Lung (tissue), 17 donors: ENCODE measurements at places on chromosomes 1 and 21.

DNA sequence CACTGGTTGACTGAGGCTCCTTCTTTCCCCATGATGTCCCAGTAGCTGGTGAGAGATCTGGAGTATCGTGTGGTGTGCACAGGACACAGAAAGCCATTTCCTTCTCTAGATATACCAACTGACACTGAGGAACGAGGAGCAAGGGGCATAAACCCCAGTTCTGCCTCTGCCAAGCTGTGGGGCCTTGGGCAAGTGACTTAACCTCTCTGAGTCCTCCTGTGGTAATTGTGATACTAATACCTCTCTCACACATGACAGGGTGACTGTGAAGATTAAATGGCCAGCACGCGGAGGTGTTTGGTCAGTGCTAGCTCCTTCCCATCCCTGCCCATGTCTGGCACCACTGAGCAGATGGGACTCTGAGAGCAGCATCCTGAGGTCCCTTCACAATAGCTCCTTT is 26.3 kb upstream of the TCEA3 start:
- DNase-seq = no peak

GRCh38 chr1:89295187-89295586 is 22.5 kb upstream of the GBP5 start:
- no peak for DNase-seq

DNA sequence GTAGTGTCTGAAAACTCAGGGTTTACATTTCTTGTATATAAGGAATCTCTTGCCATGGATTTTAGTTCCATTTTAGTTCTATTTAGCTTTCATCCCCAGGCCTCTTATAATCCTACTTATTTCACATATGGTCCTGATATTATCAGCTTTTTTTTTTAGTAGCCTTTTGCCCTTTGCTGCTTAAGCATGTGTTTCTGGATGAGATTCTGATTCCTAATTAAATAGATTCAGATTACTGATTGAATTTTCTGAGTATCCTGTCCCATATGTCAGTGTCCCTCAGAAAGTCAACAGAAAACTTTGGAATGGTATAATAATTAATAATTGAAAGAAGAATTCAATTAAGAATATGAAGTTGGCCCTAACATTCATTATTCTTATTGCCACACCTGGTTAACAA is 134.7 kb upstream of the HOOK1 start:
- DNase-seq = no peak

DNA sequence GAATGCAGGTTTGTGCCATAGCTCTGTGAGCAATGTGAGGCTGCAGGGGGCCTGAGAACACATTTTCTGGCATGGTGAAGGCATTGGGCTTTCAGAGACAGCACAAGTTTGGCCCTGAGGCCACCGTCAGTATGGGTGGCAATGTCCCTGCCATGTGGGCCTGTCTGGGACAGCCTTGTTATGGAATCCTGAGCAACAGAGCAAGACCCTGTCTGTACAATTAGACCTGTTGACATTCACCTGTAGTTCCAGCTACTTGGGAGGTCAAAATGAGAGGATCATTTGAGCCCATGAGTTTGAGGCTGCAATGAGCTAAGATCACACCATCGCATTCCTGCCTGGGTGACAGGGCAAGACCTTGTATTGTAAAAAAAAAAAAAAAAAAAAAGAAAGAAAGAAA is 35.6 kb downstream of the PRDM15 start:
- DNase-seq = no peak

- peak; percentile 34 for DNase-seq
Observed at GRCh38 chr1:89363638-89364536, at the start of gene GBP6. GBP6 (plus strand) TSS chr1:89364059; CDS start chr1:89368552, 4,493 bp downstream.

DNA sequence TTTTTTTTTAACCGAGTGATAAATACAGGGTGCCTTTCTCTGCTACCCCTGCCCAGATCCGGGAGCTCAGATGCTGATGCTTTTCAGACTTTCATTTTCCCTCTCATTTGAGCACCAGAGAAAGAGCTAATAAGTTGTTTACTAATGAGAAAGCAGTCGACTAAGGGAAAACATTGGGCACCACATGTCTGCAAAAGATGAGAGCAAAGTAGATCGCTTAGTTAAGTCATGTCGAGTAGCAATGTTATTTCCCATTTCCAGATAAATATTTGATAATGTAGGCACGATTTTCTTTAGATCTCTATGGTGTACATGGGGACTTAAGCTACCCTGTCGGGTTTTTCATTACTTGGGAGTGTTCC is 1.2 kb downstream of the PKN2 start:
- DNase-seq = no peak

- DNase-seq = no peak
Observed at GRCh38 chr1:152739841-152740240, 18.0 kb upstream of the KPRP start.

DNA sequence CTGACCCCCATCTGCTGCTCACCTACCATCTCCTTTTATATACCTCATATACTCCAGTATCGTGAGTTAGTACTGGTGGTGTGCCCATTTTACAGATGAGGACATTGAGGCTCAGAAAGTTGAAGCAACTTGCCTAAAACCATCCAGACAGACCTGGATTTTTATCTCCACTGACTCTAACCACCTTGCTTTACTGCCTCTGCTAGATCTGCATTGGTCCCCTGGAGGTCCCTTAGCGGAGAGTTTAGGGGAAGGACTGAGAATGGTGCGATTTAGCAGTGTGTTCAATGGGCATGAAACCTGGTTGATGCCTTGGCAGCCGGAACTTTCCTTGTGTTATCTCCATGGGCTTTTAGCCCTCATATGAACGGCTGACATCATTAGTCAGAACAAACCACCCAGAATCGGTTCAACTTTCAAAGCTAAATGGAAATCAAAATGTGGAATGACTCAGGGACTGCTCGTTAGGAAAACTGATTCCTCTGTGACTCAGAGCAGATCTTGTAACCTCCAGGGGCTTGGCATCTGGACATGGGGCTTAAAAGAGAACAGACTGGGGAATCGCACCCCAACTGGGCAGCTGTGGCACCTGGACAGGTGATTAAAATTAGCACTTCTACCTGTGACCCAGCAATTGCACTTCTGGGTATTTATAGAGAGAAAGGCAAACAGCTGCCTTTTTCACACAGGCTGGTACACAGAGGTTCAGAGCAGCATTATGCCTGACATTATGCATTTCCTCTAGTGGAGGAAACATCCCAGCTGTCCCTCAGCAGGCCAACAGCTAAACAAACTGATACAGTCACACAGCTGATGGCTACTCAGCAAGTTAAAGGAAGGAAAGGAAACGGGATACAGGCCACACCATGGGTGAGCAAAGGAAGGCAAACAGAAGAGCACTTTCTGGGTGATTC is 25.3 kb downstream of the TMEM51 start:
- peak; percentile 84 for DNase-seq

DNA sequence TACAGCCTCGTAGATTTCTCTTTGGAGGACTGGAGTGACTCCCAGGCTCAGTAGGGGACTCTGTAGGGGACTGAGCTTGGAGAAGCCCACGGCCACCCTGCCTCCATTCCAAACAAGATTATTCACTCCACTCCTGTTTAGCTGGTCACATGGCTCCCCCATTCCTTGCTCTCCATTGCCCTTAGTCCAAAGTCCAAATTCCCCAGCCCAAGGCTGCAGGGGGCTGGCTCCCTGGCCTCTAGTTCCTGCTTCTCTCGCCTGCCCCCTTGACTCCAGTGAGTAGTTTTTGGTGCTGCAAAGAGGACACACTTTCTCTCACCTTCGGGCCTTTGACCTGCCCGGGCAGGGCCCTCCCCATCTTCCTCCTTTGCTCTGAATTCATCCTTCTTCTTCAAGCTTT is 403.3 kb downstream of the KIF26B start:
- DNase-seq = no peak

DNA sequence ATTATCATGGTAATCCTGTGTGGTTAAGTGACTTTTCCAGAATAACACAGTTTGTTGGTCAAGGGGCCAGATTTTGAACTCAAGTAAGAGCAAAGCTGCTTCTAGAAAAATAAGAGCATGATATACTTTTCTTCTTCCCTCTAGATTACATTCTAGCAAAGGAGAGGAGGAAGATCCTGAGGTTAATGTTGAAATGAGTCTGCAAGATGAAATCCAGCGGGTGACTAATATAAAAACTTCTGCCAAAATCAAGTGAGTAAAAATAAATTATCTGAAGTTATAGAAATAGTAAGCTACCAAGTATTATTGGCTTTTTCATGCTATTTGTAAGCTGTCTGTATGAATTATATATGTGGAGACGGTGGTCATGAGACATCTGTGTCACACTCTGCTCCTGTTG is 12.8 kb downstream of the WDR3 start:
- no peak for DNase-seq
